ENCODE measurements at places on chromosomes 3 and 15. TPM values are rescaled to one million over a fixed set of nuclear protein-coding genes. Genes with fewer than 3 reads are reported as not detected.
A peak's percentile ranks its signal among the peaks of the same experiment; 100 is the strongest.

FSD2 gene
- total RNA-seq, result not detected

SLC22A14 gene
- total RNA-seq, result 0.13 TPM

ROBO1 gene
- 61.6 TPM for total RNA-seq

CHRNA3 gene
- 0.31 TPM for total RNA-seq

WDR93 gene
- 0.18 TPM for total RNA-seq

PLA2G4B gene
- 4.7 TPM for total RNA-seq

NRROS gene
- total RNA-seq, result 8.8 TPM

DZIP1L gene
- 11.1 TPM for total RNA-seq

SHC4 gene
- 0.10 TPM for total RNA-seq

ALS2CL gene
- total RNA-seq, result 2.7 TPM

DNA sequence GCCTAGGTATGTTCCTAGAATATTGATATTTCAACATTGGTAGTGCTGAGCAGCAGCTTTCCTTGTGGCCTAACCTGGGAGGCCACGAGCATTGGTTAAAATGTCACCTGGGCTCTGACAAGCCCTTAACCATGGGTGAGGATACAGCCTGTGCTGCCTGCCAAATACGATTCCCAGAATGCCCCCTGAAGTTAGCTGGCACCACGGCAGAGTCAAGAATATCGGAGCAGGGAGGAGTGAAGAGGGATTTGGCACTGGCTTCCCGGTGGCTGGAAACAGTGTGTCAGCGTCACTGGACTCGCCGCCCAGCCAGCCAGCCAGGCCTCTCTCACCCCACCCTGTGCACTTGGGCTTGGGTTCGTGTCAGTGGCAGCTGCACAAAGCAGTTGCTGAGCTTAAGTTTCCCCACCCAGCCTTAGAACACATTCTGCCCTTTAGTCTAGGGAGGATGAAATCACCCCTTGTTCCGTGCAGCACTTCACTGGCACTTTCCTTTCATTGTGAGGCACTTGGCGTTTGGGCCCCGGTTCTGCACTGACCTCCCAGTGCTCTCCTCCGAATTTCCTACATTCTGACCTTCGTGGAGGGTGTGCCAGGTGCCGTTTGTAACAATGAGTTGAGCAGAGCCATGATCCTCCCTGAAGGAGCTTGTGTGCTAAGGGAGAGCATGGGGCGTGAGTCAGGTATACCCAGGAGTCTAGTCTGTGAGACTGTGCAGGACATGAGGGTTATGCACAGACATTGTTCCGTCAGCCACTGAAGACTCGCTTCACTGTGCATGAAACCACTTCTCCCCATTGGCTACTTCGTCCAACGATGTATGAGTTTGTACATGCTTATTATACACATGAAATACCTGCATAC, 152.8 kb upstream of the BHLHE40 start:
- DNase-seq, result no peak

GRCh38 chr3:162978136-162978535, 1481.5 kb downstream of the OTOL1 start:
- no peak for DNase-seq

GRCh38 chr15:34065261-34065660, 26.3 kb upstream of the AVEN start:
- no peak for DNase-seq

GRCh38 chr3:181313335-181313734, 323.8 kb upstream of the DNAJC19 start:
- DNase-seq, result no peak

GRCh38 chr3:193665370-193665989, 72.5 kb downstream of the OPA1 start:
- peak; percentile 15 for DNase-seq

- no peak for DNase-seq
These were observed 15.9 kb downstream of the ABTB1 start for GRCh38 chr3:127688416-127689265.

GRCh38 chr3:39501968-39502837, 34.7 kb downstream of the MOBP start:
- no peak for DNase-seq

DNA sequence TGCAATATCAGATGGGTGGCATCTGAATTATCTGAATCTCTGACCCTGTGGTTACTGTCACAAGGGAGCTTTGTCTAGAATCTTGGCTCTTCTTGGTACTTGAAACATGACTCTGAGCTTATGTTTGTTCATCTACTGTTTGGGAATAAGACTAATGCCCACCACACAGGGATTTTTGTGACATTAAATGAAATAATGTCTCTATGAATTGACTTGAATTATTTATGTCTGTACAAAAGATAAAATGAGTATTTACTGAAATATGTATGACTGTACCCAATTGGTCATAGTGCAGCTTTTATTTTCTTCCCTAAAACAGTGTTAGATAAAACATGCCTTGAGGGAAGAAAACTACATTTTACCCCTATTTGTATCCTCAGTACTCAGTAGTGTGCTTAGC, 87.9 kb upstream of the ZPLD1 start:
- DNase-seq, result no peak

DNA sequence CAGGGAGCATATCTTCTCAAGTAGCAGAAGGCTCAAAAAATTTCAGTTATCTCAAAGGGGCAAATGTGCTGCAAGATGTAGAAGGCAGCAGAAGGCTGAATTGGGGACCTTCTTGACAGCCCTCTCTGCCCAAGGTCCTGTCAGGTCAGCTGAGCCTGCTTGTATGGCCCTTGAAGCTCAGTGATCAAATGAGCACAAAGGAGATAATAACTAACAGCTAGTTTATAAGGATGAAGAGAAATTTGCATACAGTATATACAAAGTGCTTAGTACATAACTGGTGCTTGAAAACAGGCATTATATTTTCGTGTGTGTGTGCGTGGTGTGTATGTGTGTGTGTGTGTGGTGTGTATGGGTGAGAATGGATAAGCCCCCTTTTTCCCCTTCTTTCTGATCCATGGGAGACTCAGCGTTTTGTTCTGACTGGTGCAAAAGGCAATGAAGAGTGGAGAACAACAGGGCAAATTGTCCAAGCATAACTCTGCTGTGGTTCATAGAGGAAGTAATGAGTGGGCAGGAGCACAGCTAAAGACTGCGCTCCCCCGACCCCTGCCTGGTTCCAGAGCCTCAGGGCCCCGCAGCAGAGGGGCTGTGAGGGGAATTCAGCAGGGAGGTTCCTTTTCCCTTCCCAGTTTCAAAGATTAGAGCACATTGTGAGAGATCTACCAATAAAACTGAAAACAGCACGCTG, 356.8 kb upstream of the NR2F2 start:
- no peak for DNase-seq
